ENCODE measurements at places on chromosomes 7 and 10.

GRCh38 chr7:26556061-26556881 is 264.6 kb downstream of the SNX10 start:
- no peak for DNase-seq

DNA sequence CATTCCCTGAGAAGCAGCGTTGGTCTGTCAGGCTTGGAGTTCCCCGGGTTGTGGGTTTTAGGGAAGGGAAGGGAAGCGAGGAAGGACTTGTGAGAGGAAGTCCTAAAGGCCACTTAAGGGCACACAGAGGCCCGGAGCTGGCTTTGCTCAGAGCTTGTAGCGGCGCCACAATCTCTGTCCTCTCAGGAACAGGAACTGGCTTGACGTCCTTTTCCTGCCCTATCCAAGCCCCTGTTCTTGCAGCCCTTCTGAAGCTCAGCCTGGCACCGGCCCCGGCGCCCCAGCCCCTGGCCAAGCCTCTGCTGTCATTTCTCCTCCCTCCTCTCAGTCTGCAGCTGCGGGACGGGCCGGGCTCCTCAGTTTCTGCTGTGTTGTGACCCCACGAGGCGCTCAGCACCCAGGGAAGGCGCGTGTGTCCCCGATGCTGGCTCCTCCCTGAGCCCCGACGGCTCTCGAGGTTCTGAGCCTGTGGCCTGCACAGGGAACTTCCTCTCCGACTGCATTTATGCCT is at the start of gene GIMAP8:
Gene GIMAP8 (plus strand): TSS at position 140 of the 511 bp plus-strand sequence. CDS start 16,069 bp downstream, outside the sequence.
- DNase-seq: no peak

- no peak for DNase-seq
These were observed 310.3 kb upstream of the KLF6 start for GRCh38 chr10:4095166-4095917.

DNA sequence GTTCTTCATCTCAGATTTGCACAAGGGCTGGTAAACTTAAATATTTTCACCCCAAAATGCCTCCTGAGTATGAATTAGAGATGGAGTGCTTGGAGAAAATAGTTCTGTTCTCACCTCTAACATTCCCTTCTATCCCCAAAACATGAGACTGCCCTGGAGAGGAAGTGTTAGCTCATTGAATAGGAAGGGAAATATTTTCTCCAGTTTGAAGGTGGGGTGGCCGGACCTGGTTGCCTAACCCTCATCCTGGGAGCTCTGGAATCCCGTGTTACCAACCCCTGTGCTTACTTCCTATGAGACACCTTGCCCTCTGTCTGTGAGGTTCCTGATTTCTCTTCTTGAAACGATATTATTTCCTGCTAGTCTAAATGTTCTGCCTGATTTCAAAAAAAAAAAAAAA is 779 bp downstream of the IFIT2 start:
- no peak for DNase-seq

- no peak for DNase-seq
These were observed 111.4 kb upstream of the JCAD start for GRCh38 chr10:30170814-30171213.

- DNase-seq: no peak
These were observed 599.0 kb downstream of the SORCS1 start for GRCh38 chr10:106565546-106565945.

DNA sequence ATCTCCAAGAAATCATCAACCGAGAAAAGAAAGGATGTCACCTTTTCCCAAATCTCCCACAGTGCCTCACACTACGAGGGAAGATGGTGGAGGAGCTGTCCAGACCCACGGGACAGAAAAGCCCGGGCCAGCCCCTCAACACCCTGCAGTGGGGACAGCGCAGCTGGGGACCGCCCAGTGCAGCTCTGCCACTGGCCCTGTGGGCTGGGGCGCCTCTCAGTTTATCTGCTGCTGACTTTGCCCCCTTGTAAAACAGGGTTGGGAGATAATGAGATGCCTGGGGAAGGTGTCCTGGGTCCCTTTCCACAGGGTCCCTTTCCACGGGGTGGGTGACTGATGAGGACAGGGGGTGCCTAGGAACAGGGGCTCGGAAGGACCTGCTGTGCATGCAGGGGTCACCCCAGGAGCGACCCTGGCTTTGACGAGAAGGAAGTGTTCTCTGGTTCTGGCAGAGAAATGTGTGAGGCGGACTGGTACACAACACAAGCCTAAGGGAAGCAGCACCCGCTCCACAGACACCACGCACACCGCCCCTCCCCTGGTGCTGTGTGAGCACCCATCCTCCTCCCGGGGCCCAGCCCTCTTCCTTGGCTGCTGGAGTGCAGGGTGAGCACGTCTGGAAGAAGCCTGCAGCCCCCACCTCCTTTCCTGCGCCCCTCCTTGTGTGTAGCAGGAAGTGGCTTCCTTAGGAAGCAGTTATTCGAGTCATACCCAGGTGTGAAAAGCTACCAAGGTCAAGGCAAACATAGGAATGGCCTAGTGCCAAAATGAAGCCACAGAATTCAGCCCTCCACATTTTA is 339.9 kb downstream of the DNAJB6 start:
- DNase-seq: no peak

GRCh38 chr7:50068026-50068425 is 25.0 kb downstream of the ZPBP start:
- no peak for DNase-seq

GRCh38 chr10:26386781-26387180 is 51.4 kb upstream of the APBB1IP start:
- no peak for DNase-seq

- DNase-seq: no peak
These were observed 22.3 kb upstream of the RHBDD2 start for GRCh38 chr7:75856536-75856935.

- DNase-seq: no peak
These were observed 93.4 kb downstream of the NSUN6 start for GRCh38 chr10:18557960-18558359.

DNA sequence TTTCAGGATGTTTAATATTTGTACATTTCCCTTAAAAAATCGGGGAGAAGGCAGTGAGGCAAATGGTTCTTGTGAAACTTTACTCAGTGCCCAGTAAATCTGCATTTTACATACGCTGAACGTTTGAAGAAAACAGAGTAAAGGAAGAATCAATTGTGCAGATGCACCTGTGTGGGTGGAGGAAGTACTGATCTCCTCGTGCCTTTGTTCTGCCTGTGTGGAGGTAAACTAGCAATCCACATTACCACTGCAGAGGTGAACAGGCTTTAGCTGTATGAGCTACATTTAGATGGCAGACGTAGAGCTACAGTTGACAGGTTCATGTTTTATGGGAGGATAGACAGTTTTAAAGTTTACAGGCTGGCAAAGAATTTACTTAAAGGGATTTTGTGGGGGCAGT is 62.7 kb upstream of the VIPR2 start:
- no peak for DNase-seq

GRCh38 chr7:128188396-128189230 is 52.5 kb upstream of the LEP start:
- no peak for DNase-seq

GRCh38 chr10:53135897-53136253 is 363.3 kb upstream of the MBL2 start:
- DNase-seq: no peak

- no peak for DNase-seq
These were observed 15.5 kb downstream of the KLF6 start for GRCh38 chr10:3769556-3769955.

- DNase-seq: no peak
These were observed 20.6 kb downstream of the RGR start for GRCh38 chr10:84265418-84265817.

- no peak for DNase-seq
These were observed 81.1 kb upstream of the MBL2 start for GRCh38 chr10:52853704-52854103.

GRCh38 chr7:92569137-92569536 is 21.1 kb downstream of the FAM133B start:
- DNase-seq: no peak

GRCh38 chr10:93751832-93752231 is 5.9 kb upstream of the LGI1 start:
- DNase-seq: peak; percentile 49

- DNase-seq: no peak
These were observed 5.7 kb downstream of the ZNF22 start for GRCh38 chr10:45006276-45007030.

DNA sequence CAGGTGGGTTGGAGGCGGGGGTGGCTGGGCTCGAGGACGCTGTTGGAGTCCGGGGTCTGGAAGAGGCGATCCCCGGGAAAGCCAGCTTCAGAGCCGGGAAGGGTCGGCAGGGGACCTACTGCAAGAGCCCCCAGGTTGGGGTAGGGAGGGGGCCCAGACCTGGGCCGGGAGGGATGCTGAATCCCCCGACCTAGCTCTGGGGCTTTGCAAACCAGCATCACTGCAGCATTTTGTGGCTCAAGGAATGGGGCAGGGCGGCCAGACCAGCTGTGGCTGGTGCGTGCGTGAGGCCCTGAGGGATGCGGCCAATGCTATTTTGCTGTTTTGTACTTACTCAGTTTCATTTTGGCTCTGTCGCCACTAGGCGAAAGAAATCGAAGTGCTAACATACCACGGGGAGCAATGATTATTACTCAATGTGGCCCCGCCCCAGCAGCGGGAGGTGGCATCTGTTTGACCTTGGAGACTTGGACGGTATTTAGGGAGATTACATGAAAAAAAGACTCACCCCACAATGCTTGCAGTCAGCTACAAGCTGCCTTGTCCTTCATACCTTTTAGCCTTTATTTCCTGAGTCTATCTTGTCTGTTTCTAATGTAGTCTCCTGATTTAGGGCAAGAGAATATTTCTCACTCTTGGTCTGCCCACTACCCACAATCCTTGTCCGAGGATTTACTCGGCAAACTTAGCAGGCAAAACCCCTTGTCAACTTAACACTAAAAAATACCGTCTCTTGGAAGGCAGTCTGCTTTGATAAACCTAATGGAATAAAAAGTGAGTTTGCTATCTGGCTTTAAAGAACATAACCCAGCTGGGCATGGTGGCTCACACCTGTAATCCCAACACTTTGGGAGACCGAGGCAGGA is 16.2 kb downstream of the HSPB1 start:
- peak; percentile 91 for DNase-seq

DNA sequence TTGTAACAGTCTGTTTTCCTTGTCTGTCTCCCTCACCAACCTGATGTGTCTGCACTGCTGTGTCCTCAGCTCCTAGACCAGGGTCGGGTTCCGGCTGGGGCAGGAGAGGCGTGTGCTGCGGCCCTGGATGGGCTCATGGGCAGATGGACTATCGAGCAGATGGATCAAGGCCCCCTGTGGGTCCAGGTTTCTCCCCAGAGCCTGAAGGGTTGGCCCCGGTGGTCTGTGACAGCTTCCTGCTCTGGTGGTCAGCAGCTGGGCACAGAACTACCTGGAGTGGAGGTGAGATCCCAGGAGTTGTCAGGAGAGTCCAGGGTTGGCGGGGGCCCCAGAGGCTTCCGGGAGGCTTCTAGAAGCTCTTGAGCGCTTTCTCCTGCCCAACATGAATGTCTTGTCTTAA is 75.1 kb downstream of the GRK5 start:
- no peak for DNase-seq

GRCh38 chr7:151951672-151952338 is 4.4 kb upstream of the GALNTL5 start:
- DNase-seq: no peak

DNA sequence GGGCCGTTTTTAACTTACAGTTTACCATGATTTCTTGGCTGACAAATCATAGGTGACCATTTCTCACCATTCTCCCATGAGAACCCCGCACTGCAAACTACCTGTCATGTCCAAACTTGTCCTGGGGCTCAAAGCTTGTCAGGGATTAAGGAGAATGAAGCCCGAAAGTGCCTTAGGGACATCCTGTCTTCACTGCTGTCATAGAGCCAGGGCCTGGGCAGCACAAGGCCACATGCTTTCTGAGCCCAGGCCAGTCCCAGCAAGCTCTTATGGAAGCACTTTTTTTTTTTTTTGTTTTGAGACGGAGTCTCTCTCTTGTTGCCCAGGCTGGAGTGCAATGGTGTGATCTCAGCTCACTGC is 33.9 kb downstream of the CCM2 start:
- no peak for DNase-seq

GRCh38 chr7:4159154-4159501 is 523.0 kb upstream of the FOXK1 start:
- DNase-seq: no peak

GRCh38 chr10:75764974-75765788 is 333.8 kb downstream of the LRMDA start:
- no peak for DNase-seq

- peak; percentile 78 for DNase-seq
These were observed 1177.6 kb upstream of the C7orf33 start for GRCh38 chr7:147412782-147413556.

DNA sequence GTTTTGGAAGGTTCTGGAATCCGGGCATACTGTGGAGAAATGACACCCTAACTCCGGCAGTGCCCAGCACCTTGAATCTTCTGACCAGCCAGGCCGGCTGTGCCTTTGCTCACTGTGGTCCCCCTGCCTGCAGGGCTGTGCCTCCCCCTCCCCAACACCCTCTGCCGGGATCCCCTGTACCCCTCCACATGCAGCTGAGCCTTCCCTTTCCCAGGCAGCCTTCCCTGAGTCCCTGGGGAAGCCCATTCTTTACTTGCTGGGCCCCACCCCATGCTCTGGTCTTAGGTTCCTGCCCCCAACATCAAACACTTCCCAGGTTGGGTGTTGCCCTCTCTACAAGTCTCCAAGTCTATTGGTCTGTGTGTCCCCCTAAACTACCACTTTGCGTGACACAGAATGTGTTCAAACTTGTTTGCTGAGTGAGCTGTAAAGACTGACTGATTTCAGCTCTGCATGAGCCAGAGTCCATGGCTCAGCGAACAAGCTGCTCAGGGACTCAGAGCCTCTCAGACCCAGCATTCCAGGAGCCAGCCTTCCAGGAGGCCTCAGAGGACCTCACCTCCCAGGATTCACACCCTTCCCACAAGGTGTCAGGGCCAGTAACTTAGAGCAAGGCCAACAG is 31.6 kb downstream of the CALML5 start:
- no peak for DNase-seq

DNA sequence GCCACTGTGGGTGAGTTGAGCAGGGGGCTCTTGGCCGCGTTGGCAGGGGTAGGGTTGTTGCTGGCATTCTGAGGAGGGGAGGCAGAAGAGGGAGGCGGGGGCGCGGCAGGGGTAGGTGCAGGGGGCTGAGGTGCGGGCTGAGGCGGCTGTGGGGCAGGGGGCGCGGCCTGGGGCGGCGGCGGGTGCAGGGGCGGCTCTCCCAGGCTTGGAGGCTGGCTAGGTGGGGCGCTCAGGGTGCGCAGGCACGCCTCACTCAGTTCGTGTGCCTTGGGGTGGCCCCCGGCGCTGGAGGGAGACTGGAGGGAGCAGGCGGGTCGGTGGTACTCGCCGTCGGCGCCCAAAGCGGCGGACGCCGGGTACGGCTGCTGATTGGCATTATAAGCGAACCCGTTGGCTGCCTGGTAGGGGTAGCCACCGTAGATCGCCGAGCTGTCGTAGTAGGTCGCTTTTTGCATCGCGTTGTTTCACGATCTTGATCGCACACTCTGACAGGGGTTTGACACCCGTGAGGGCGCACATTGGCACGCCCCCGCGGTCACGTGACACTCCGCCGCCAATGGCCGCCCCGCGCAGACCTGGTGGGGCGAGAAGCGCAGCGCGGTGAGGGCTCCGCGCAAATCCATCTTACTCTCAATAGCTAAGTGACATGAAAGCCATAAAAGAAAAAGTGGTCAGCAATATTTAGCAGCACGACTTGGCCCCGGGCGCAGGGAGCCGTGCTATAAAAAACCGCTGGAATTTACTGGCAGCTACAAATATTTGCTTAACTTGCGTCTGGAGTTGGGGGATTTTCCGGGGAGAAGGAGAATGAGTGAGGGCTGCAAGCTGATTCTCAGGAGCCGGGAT is 7.9 kb upstream of the HOXA2 start:
- no peak for DNase-seq

- DNase-seq: no peak
These were observed 9.0 kb upstream of the PIP4K2A start for GRCh38 chr10:22723343-22723779.
